ENCODE measurements at places on chromosomes 7 and 10. TPM values are rescaled to one million over a fixed set of nuclear protein-coding genes. Genes with fewer than 3 reads are reported as not detected.

- no peak for DNase-seq
Measured at GRCh38 chr7:140752533-140752932, 56.0 kb downstream of the NDUFB2 start.

GRCh38 chr10:19518109-19518508 lies 298.1 kb upstream of the PLXDC2 start:
- no peak for DNase-seq

PLXNA4 gene
- total RNA-seq, result 12.2 TPM

- no peak for DNase-seq
Measured at GRCh38 chr10:86440874-86441843, 74.6 kb upstream of the GRID1 start.

DNA sequence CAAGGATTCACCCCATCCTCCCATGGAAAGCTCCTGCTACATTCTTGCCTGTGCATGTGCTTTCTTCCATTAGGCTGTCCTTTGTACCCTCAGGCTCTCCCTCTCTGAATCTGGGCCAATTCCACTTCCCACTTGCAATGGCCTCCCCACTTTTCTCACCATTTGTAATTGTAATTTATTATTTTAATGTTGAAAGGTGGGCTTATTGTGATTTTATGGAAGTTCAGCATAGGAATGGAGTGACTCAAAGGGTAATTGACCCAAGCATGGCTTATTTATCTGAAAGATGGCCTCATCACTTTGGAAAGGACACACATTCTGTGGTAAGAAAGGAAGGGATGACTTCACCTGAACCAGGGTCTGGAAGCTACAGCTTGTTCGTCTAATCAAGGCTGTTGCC lies 46.9 kb upstream of the ORC5 start:
- no peak for DNase-seq

DNA sequence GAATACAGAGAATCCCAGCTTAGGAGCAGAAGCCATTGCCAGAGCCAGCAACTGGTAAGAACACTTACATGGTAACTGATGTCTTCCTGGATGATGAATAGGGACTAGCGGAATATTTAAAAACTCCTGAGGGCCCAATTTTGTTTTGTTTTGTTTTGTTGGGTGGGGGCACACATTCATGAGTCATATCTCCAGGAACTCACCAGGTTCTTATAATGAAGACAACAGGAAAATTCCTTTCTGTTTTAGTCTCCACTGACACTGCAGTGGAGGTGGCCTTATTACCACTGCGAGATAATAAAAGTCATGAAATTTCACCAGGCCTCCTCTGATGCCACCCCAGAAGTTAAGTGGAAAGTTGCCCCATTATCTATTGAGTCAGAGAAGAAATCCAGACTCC lies 6.6 kb upstream of the CUZD1 start:
- DNase-seq, result no peak

DNA sequence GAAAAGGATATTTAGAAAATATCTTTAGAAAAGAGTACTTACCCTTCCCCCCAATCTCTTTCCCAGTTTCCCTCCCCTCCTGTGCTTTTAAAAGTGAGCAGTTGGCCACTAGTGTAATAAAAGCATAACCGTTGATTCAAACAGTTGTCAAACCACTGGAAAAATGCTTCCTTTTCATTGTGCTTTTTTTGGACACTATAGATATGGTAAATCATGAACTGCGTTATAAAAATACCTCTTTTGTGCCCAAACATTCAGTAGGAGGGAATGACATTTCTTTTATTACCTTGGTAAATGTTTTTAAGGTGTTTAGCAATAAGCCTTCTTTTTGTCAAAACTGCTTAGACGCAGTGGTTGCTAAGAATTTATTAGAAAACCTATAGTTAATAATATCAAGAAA lies 232.4 kb downstream of the SLC25A13 start:
- DNase-seq, result no peak

HGF gene
- total RNA-seq, result 12.6 TPM

GRCh38 chr10:69538461-69538860 lies 34.8 kb downstream of the NEUROG3 start:
- no peak for DNase-seq

DNA sequence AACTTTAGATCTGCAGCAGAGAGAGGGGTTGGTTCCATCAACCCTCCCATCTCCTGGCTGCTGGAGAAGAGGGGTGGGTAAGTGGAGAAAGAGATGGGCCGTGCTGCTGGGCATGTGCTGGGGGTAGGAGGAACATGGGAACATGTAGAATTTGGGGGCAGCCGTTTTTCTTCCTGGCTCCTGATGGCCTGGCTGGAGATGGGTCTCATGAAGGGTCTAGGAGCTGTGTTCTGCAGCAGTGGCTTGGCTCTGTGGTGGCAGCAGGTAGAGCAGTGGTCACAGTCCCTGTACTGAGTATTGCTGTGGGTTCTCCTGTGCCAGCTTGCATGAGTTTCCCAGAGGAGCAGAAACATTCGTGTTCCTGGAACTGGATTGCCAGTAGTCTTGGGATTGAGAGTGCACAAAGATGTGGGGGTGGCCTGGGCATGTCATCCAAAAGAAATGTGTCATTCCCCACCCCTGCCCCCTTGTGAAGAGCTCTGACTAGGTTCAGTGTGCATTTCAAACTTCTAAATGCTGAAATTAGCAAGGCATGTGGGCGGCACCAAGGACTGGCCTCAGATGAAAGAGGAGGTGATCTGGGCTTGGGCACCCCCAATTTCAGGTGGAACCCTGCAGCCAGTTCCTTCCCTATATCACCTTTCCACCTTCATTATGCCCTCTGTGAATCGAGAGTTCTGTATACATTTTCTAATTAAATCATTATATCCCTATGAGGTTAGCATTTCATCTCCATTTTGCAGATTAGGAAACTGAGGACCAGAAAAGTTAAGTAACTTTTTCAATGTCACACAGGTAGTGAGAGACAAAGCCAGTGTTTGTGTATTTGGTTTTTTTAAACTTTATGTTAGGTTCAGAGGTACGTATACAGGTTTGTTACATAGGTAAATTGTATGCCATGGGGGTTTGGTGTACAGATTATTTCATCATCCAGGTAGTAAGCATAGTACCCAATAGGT lies 2.1 kb downstream of the CHST3 start:
- DNase-seq, result peak; percentile 60

DNAJC12 gene
- total RNA-seq, result 1.2 TPM

ARHGEF5 gene
- 10.4 TPM for total RNA-seq

VSTM4 gene
- total RNA-seq, result 24.4 TPM

DNA sequence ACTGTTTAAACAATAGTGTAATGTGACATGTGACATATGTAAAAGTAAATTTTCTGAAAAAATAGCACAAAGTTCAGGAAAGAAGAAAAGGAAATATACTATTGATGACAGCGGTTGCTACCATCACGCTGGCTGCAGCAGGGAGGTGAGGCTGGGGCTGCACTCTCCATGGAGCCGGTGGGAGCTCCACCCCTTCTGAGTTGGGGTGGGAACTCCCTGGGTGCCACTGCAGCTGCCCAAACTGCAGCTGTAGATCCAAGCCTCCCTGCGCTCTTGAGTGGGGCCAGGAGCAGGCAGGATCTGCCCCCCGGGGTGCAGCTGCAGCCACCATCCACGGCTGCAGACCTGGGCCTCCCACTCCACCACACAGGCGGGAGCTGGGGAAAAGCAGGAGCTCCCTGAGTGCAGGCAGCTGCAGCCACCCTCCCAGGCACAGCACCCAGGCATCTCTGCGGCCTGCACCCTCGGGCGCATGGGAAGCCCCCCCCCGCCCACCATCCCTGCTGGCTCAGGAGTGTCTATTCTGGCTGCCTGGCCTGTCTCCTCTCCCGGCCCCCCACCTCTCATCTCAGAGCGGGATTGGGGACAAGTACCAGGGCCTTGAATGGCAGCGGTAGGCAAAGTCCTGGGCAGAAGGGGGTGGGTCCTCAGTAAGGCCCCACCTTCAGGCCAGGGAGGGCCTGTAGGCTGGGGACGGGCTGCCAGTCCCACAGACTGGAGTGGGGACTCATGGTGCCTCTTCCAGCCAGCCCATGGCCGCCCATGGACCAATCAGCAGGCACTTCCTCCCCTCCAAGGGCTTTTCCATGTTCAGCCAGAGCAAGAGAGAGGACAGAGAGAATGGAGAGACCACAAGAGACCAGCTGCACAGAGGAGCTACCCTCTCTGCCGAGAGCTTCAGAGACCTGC lies 50.1 kb downstream of the TNS3 start:
- no peak for DNase-seq

- no peak for DNase-seq
Measured at GRCh38 chr7:149414745-149415390, 46.0 kb downstream of the ZNF777 start.

GRCh38 chr10:116849248-116850057 lies at the start of gene ENO4:
TSS of gene ENO4 (plus strand) at chr10:116849499. CDS start at chr10:116849567, 68 bp downstream.
- DNase-seq, result no peak

SNX8 gene
- total RNA-seq, result 29.6 TPM

GRCh38 chr10:115772606-115773005 lies 500.4 kb downstream of the GFRA1 start:
- no peak for DNase-seq

DRGX gene
- not detected for total RNA-seq

- DNase-seq, result no peak
Measured at GRCh38 chr10:78886129-78886528, 182.6 kb upstream of the ZMIZ1 start.

- DNase-seq, result no peak
Measured at GRCh38 chr7:134612197-134612596, 34.5 kb upstream of the BPGM start.

DNA sequence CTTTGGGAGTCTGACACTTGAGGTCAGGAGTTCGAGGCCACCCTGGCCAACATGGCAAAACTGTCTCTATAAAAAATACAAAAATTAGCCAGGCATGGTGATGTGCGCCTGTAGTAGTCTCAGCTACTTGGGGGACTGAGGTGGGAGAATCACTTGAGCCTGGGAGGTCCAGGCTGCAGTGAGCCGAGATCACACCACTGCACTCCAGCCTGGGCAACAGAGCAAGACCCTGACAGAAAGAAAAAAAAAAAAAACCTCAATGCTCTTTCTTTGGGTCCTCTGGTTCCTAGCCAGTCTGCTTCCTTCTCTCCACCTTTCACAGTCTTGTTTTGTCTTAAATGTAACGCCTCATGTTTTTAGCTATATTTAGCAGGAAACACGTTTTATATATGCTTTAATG lies 9.4 kb downstream of the OGDH start:
- DNase-seq, result no peak

GRCh38 chr7:140417456-140418155 lies 13.7 kb downstream of the RAB19 start:
- no peak for DNase-seq

DNA sequence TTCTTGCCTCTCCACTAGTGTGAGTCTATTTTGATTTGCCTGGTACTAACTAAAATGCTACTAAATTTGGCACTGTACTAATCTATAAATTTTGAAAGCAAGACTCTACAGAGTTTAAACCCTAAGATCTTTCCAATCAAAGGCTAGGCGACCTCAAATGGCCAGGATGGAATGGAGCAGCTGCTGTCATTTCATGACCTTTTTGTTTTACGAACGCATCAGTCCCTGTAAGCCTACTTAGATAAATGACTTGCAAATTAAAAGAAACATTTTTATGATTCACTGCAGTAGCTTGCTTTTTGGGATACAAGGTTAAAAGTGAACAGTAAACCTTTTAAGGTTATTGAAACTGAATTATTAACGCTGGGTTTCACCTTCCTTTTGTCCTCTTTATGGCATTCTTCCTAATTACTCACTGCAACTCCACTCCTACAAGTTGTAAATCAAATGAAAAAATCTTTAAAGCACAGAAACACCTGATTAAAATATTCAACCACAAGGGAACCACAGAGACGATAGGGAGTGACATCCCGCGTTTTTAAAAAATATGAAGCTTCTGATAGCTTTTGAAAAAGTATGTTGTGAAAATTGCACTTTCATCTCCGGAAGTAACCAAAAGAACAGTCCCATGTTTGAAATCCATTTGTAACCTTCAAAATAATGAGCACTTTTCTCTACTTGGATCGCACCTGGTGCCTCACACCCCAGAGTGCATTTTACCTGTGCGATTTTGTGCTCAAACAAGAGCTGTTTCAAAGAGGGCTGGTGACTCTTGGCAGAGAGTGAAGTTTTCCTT lies 595.1 kb downstream of the PARD3 start:
- no peak for DNase-seq

- DNase-seq, result no peak
Measured at GRCh38 chr7:44431091-44431608, 59.3 kb downstream of the NUDCD3 start.

LRRTM3 gene
- total RNA-seq, result 0.14 TPM

DNA sequence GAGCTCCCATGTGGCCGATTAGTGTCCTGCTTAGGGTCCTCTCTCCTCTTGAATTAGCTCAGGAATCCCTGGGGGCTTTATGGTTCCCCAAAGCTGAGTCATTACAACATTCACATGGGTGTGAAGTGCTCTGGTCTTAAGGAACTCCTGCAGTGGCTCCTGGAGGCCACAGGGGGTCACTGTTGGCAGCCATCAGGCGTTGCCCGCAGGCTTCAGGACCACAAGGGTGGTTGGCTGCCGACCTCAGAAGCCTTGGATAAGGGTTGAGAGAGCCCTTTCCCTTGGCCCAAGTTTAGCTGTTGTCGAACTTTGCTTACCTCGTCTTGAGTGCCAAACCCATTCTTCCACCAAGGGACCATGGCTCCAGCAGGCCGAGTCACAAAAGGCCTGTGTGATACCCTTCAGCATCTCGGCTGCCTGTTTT lies 61.7 kb downstream of the SH2D4B start:
- no peak for DNase-seq

DNA sequence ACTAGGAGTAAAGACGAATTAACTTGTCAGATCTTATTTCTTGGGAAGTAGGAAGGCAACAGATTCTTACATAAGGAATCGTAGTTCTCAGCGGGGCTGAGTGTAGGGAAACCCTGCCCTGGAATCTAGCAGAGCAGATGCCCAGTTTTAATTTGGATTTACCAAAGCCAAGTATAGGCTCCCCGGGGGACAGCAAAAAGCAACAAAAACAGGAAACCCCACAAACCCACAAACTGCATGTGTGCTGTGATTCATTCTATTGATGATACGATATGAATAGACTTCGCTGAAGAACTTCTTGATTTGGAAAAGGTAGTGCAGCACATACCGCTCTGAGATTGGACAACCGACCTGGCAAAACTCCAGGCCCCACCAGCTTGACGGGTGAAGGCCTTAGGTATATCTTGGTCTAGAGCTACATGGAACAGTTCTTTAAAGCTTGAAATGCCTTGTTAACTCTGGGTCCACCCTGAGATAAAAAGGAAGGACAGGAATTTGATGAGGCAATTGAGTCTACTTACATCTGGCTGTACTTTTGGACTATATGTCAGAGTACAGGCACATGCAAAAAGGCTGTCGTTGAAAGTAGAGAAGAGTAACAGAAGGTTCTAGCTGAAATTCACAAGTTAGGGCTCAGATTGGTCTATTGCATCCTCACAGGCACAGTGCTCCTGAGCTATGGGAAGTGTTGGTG lies 49.1 kb downstream of the STRA8 start:
- DNase-seq, result no peak

AP5Z1 gene
- 42.0 TPM for total RNA-seq
